ENCODE measurements at places on chromosomes 2 and 18. TPM values are rescaled to one million over a fixed set of nuclear protein-coding genes. Genes with fewer than 3 reads are reported as not detected.

UGT1A8 gene
- not detected for total RNA-seq

GALNT3 gene
- total RNA-seq, result 3.2 TPM

NAB1 gene
- 51.5 TPM for total RNA-seq

CHRNG gene
- not detected for total RNA-seq

CD8B2 gene
- total RNA-seq, result 0.19 TPM

LRRTM4 gene
- total RNA-seq, result not detected

PTMA gene
- total RNA-seq, result 1,778 TPM

NRBP1 gene
- total RNA-seq, result 80.8 TPM

AKAIN1 gene
- total RNA-seq, result not detected

GALR1 gene
- total RNA-seq, result not detected

MYO7B gene
- total RNA-seq, result 0.14 TPM

UGT1A1 gene
- total RNA-seq, result not detected

REG3A gene
- total RNA-seq, result not detected

IL37 gene
- total RNA-seq, result not detected

SH2D6 gene
- 1.4 TPM for total RNA-seq

CCDC68 gene
- not detected for total RNA-seq

IL1RN gene
- total RNA-seq, result 9.8 TPM

CTAGE1 gene
- not detected for total RNA-seq

UGT1A7 gene
- not detected for total RNA-seq

DSC3 gene
- total RNA-seq, result not detected

CFAP53 gene
- 0.48 TPM for total RNA-seq

IL1R2 gene
- 36.2 TPM for total RNA-seq

CAPG gene
- 24.1 TPM for total RNA-seq

ASB18 gene
- total RNA-seq, result not detected

PAIP2B gene
- total RNA-seq, result 2.2 TPM

R3HDM1 gene
- 49.3 TPM for total RNA-seq

CPO gene
- not detected for total RNA-seq

WIPF1 gene
- 170 TPM for total RNA-seq

BOD1L2 gene
- not detected for total RNA-seq

CCDC85A gene
- not detected for total RNA-seq

STAT4 gene
- 52.4 TPM for total RNA-seq

FOSL2 gene
- total RNA-seq, result 182 TPM

FNDC4 gene
- 0.22 TPM for total RNA-seq

NEU4 gene
- total RNA-seq, result 0.31 TPM

PECR gene
- total RNA-seq, result 27.6 TPM

SATB2 gene
- 0.17 TPM for total RNA-seq

CD207 gene
- total RNA-seq, result not detected

C2orf80 gene
- total RNA-seq, result not detected

NFATC1 gene
- total RNA-seq, result 83.7 TPM

FAM110C gene
- 3.1 TPM for total RNA-seq

DCDC2C gene
- total RNA-seq, result not detected

TTN gene
- total RNA-seq, result 0.73 TPM

FBXO41 gene
- total RNA-seq, result 15.6 TPM

ADCYAP1 gene
- not detected for total RNA-seq

All from activated CD4-positive, alpha-beta memory T cell treated with anti-CD3 and anti-CD28 coated beads for 36 hours (primary cell).